ENCODE measurements at places on chromosomes 5 and 9.
A peak's percentile ranks its signal among the peaks of the same experiment; 100 is the strongest.

DNA sequence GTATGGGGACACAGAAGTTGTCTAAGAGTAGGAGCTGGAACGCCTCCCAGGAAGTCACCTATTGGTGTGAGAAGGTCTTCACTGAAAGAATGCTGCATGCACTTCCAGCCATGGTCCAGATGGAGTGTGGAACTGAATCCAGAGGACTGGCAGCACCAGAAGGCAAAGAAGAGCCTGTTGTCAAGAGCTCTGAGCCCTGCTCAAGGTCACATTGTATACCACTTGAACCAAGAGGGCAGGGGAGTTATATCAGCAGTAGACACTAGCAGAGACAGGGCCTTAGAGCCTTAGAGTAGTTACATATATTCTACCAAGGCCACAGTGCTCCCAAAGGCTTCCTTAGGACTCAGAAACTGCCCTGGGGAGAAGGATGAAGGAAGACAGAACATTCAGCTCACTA is 130.8 kb upstream of the POC5 start:
- DNase-seq, result no peak

GRCh38 chr5:154900066-154900465 is 37.9 kb downstream of the GEMIN5 start:
- DNase-seq, result no peak

- no peak for DNase-seq
These were observed 299.8 kb downstream of the GABRB2 start for GRCh38 chr5:161246749-161247148.

GRCh38 chr5:54829676-54830535 is 155.5 kb downstream of the ESM1 start:
- DNase-seq, result no peak

- no peak for DNase-seq
These were observed 75.8 kb downstream of the OXCT1 start for GRCh38 chr5:41794471-41794870.

GRCh38 chr5:90939211-90939610 is 380.6 kb downstream of the ADGRV1 start:
- no peak for DNase-seq

GRCh38 chr9:94213511-94214124 is 45.5 kb upstream of the ZNF169 start:
- DNase-seq, result peak; percentile 66

GRCh38 chr9:30846651-30847050 is 1537.8 kb upstream of the ACO1 start:
- DNase-seq, result no peak

DNA sequence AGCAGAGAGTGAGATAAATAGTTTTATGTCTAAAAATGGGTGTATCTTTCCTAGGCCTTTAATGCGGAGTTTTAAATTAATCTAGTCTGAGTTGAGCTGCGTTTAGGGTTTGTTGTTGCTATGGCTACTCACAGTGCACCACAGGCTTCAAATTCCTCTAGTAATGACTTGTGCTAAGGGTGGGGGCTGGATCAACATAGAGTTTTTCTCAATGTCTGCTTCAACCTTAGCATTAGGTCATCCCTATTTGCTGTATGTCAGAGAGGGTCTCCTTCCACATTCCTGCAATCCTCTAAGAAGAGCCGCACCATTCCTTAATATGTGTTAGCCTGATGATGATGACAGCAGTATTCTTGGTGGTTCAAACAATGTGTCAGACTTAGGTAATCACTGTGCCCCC is 465.6 kb upstream of the KIF2A start:
- no peak for DNase-seq

- no peak for DNase-seq
These were observed 607.6 kb downstream of the EBF1 start for GRCh38 chr5:158492136-158492535.

- no peak for DNase-seq
These were observed 61.1 kb upstream of the LPAR1 start for GRCh38 chr9:111099199-111100008.

GRCh38 chr9:96417051-96417586 is 1.1 kb downstream of the ZNF367 start:
- peak; percentile 86 for DNase-seq

GRCh38 chr9:120778758-120779157 is 14.5 kb downstream of the FBXW2 start:
- DNase-seq, result no peak

GRCh38 chr9:120587328-120587727 is 7.4 kb upstream of the CDK5RAP2 start:
- DNase-seq, result no peak

GRCh38 chr5:57185313-57185712 is 11.5 kb downstream of the GPBP1 start:
- no peak for DNase-seq

DNA sequence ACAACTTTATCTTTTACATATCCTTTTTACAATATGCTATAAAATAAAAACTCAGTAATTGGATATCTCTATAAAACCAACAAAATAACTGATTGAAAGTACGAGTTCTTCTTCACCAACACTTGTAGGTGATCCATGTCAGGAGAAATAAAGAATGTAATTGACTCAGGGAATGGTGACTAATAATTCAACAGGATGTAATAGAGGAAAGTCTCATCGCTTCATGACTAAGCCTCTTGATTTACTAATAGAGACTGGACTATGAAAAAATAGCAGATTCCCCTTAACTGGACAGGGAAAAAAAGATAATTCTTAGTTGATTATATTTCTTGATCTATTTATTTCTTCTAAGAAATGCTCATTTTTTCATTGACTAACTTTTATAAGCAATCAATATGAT is 507.7 kb upstream of the PTGER4 start:
- DNase-seq, result no peak

DNA sequence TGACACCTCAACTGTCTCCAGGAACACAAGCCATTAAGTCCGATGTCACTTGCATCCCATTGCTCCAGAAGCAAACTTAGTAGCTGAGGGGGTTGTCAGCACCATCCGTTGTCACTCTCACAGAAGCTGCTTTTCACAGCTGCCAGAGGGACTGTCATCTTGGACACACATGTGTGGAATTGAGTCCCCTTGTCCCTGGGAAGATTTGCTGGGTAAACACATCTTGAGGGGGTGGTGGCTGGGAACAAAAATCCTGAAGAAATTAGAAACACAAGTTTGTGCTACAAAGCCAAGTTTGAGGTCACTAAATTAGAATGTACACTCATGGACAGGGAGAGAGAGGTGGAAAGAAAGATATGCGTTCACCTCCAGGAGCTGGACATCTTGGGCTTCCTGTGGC is 55.2 kb upstream of the ADRA1B start:
- no peak for DNase-seq

DNA sequence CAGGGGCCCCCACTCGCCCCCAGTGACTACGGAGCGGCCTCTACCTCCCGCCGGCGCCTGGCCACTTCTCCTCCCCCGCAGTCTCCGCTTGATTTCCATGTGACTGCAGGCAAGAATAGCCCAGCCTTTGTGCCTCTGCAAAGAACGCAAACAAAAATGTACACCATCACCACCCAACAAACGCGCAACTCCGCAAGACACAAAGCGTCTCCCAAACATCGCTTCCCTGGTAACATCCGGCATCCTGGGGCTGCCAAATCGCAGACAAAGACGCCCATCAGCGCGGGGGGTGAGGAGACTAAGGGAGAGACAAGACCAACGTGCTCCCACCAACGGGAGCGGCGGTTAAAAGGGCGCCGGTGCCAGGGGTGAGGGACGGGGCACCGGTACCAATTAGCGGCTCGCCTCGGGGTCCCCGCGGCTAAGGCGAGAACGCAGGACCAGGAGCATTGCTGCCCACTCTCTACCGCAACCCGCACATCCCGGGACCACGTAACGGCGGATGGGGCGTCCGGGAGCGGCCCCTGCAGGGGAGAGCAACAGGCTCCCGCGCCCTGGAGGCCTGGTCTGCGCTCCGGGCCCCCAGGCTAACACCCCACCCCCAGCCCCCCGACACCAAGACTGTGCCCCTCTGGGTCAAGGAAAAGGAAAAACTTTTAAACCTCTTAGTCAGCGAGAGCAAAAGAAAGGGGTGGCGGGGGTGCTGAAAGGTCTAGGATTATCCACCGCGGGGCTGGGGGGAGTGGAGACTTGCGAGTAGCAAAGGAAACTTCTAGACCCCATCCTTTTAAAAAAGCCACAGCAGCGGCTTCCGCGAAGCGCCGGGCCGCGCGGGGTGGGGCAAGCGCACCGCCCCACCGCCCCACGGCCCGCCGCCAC is 885 bp downstream of the MPDZ start:
- no peak for DNase-seq

GRCh38 chr5:124922255-124922975 is 176.0 kb upstream of the ZNF608 start:
- DNase-seq, result no peak

DNA sequence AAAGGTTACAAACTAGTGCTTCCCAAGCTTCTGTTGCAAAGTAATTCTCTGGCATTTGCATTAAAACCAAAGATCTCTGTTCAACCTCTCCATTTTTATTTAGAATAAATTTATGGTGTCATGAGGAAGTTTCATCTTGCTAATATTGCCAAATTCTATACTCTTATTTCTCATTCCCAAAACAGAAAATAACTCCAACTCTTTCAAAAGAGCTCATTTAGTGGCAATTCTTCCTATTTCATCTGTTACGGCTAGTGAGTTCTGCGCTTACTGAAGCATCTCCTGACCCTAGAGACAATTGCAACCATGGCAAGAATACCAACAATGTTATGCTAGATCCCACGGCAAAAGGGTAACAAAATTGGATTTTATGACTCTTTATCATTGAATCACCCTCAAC is 97.0 kb downstream of the HINT1 start:
- DNase-seq, result no peak

- DNase-seq, result no peak
These were observed 263.9 kb downstream of the CHSY3 start for GRCh38 chr5:130168211-130168610.

- peak; percentile 10 for DNase-seq
These were observed 35.9 kb upstream of the ARSB start for GRCh38 chr5:79020861-79021561.

GRCh38 chr5:33675958-33676464 is 215.8 kb downstream of the ADAMTS12 start:
- DNase-seq, result no peak

GRCh38 chr9:83665580-83666200 is 42.1 kb downstream of the UBQLN1 start:
- DNase-seq, result no peak

DNA sequence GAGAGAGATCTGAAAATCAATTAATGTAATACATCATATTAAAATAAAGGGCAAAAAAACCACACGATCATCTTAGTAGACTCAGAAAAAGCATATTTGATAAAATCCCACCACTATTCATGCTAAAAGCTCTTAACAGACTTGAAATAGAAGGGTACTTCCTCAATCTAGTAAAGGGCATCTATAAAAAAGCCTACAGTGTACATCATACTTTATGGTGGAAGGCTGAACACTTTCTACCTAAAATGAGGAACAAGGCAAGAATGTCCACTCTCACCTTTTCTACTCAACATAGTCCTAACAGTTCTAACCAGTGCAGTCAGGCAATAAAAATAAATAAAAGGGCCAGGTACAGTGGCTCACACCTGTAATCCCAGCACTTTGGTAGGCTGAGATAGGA is 38.9 kb downstream of the POLK start:
- DNase-seq, result no peak

DNA sequence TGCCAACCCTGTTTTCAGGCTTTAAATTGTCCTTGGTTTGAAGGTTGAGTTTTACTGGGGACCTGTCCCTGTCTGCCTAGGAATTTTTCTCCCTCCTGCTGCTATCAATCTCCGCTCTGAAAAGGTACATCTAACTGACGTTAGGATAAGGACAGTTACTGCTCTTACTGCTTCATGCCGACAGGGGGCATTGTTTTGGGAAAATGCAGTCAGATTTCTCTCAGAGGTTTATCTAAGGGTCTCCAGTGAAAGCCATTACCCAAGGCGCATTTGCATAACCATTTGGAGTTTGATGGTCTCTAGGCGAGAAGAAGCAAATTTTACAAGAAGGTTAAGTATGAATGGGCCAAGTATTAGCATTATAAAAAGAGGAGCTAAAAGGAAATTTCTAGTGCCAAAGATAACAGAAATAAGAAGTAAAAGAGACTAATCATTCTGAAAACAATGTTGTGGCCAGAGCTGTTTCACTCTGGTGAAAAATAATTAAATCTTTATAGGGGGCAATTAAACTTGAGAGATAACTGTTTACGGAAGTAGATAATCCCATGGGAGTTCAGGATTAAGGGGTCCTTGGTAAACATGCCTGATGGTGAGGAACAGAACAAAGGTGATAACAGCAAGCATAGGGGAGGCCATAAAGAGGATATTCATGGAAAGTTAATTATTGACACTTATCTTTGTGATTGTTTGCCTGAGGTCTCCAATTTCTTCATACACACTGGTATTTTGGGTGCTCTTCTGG is 605.0 kb downstream of the MTRR start:
- DNase-seq, result no peak

DNA sequence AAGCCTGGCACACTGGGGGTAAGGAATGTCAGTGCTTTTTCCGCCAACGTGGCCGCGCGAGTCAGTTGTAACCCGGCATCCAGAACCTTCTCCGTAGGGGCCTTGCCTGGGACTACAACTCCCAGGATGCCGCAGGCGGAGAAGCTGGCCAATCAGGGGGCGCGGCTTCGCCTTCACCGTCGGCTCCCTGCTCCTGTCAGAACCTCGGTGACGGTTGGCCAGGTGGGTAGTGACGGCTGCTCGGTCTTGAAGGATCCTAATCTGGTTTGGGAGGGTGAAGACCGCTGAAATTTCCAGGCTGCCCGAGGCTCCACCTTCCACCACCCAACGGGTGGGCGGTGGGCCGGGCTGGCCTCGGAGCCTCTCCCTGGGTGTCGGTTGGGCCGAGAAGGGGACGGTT is at the start of gene C5orf58:
TSS of gene C5orf58 (plus strand) at position 200 of the 400 bp plus-strand sequence. CDS start 1,992 bp downstream, outside the sequence.
- DNase-seq, result no peak

DNA sequence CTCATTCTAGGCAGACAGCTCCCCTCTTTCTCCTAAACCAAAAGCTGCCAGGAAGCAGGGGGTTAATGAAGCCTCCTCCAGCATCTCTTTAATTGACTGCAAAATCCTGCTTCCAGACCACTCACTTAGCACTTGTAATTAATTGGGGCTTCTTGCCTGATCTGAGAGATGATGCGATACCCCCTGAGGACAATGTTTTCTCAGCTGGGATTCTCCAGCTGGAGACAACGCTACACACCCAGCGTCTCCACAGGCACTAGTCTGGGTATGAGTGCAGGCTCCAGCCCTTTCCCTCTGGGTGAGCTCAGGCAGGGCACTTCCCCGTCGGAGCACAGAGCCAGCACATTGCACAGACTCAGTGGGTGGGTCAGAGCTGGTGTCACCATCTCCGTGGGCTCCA is 16.1 kb downstream of the CPLX2 start:
- DNase-seq, result no peak

- no peak for DNase-seq
These were observed 111.1 kb upstream of the FBXL7 start for GRCh38 chr5:15388866-15389265.

- no peak for DNase-seq
These were observed 21.5 kb downstream of the CAMK4 start for GRCh38 chr5:111245654-111246053.

Data from activated T-helper 2 cell treated with anti-CD3 and anti-CD28 coated beads, Interferon-gamma antibody, Interleukin-2, Interleukin-4, amounts not matched to agents 10 μg/mL and 5 μg/mL and 100 μg/mL, durations not matched to agents 14 hours and 24 hours and 36 hours (primary cell).